Activated naive CD4-positive, alpha-beta T cell treated with anti-CD3 and anti-CD28 coated beads, Interleukin-2, amount 50 U/mL, for 16 hours (primary cell): ENCODE measurements at places on chromosomes 6 and 20.
A peak's percentile ranks its signal among the peaks of the same experiment; 100 is the strongest.

GRCh38 chr6:16626650-16627049, 134.6 kb downstream of the ATXN1 start:
- no peak for DNase-seq

- no peak for DNase-seq
Observed at GRCh38 chr6:119243657-119244056, 105.9 kb downstream of the MAN1A1 start.

DNA sequence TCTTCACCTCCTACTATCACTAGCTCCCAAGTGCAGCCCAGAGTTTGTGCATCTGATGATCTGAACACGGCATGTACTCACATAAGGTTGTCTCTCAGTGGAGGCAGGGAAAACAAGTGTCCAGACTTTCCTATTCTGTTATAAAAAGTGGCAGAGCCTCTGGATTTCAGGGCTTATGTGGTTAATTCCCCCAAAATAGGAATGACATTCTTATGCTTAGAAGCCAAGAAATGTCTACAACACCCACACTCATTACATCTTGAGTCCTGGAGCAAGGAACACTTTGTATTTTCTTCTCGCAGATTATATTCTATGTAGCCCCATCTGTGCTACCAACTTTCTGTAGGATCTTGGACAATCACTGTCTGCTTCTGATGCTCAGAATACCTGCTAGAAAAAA, 13.5 kb upstream of the SEMG1 start:
- DNase-seq, result no peak

GRCh38 chr20:21618759-21619416, 86.6 kb upstream of the PAX1 start:
- no peak for DNase-seq

DNA sequence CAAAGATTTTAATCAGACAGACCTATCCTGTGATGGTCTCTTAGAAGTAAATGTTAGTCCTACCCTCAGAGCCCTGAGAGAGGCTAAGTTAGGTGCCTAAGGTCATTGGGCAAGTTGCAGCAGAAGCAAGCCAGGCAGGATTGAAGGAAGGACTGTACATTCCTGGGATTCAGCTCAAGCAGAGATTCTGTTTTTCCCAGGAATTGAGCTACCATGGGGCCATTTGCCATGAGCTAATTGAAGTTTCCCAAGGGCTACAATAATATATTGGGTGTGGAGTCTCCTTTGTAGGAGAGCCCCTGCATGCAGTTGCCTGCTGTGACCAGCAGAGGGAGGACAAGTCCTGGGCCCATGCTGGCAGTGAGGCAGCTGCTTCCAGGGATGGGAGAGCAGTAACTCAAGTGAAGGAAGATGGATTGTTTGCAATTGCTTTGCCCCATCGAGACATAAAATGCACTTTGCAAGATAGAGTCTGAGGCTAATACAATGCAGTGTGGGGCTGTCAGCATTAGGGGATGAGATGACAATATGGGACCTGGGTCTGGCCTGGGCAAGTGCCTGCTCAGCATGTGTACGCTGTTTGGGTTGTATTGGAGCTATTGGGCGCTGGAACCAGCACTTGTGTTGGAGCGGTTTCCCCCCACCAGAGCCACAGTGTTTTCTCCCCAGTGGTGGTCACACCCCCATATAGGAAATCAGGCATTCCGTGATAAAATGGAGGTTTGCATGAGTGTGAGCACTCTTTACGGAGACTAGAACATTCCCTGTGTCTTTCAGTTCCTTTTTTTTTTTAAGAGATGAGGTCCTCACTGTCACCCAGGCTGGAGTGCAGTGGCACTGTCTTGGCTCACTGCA, 27.9 kb downstream of the DNMT3B start:
- DNase-seq, result peak; percentile 71

- peak; percentile 28 for DNase-seq
Observed at GRCh38 chr20:3068986-3069900, 2.2 kb upstream of the OXT start.
